Brain (organoid and tissue), 16 donors: ENCODE measurements at places on chromosomes 1 and 21. TPM values are rescaled to one million over a fixed set of nuclear protein-coding genes. Genes with fewer than 3 reads are reported as not detected.

Gene CLCA2
- polyA plus RNA-seq = 0.17 TPM

- no peak for DNase-seq
These were observed 40.6 kb downstream of the OPTC start for GRCh38 chr1:203534526-203534925.

DNA sequence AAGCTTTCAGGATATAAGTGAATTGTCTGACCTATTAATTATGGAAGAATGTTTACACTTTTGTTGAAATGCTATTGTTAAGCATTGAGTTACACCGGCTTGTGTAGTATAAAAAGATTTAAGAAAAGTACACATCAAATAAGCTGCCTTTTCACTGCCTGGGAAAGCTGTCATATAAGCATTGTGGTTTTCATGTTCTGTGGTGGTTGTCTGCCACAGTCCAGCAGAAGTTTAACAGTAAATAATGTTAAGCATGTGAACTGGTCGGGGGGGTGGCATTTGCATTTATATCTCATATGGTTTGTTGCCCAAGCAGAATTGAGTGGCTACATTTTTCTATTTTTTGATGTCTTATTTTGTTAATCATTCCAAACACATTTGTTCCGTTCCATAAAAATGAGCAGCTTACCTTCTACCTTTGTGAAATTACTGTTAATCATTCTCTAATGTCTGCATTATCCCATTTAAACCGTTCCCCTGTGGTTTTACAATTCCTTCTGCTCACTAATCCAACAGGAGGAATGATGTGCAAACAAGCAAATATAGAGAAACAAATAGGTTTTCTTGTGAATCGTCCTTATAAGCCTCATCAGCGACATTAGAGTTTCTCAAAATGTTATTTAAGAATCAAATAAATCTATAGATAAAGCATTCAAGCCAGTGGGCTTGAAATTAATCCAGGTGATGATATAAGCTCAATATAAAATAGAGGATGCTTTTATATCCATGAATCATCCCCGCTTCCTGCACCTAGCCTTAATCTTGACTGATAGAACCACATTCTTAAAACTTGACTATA is 160.8 kb upstream of the SAMSN1 start:
- no peak for DNase-seq

Gene LIN28A
- not detected for polyA plus RNA-seq

Gene MCOLN3
- 3.2 TPM for polyA plus RNA-seq

- DNase-seq = no peak
These were observed at the start of gene FMOD for GRCh38 chr1:203351037-203351625. FMOD (minus strand) TSS chr1:203351122; CDS start chr1:203348270, 2,852 bp downstream.

Gene NGF
- polyA plus RNA-seq = 1.4 TPM

Gene GPR3
- polyA plus RNA-seq = 2.7 TPM

- peak; percentile 7 for DNase-seq
These were observed 31.3 kb downstream of the CBR1 start for GRCh38 chr21:36100971-36101641.

GRCh38 chr1:243946946-243947345 is 96.9 kb upstream of the AKT3 start:
- DNase-seq = no peak

- DNase-seq = no peak
These were observed 136.8 kb upstream of the F3 start for GRCh38 chr1:94678202-94678848.

DNA sequence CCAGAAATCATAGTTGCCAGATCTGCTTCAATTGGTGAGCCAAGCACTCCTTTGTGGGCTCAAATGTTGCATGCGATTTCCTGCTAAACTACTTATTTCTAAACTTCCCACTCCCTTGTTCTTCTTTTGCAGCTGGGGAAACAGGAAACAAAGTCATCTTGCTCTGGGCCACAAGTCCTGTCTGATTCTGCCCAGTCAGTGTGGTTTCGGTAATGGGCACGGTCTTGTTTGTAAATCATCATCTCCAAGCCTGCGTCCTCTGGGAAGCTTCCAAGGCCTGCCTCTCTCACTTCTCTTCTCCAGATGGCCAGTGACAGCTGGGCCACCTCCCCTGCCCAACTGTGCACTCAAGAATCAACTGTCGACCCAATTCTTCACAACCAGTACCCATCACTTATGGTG is 4.4 kb downstream of the S100A8 start:
- DNase-seq = no peak

GRCh38 chr1:101030881-101031280 is 5.3 kb upstream of the DPH5 start:
- no peak for DNase-seq

DNA sequence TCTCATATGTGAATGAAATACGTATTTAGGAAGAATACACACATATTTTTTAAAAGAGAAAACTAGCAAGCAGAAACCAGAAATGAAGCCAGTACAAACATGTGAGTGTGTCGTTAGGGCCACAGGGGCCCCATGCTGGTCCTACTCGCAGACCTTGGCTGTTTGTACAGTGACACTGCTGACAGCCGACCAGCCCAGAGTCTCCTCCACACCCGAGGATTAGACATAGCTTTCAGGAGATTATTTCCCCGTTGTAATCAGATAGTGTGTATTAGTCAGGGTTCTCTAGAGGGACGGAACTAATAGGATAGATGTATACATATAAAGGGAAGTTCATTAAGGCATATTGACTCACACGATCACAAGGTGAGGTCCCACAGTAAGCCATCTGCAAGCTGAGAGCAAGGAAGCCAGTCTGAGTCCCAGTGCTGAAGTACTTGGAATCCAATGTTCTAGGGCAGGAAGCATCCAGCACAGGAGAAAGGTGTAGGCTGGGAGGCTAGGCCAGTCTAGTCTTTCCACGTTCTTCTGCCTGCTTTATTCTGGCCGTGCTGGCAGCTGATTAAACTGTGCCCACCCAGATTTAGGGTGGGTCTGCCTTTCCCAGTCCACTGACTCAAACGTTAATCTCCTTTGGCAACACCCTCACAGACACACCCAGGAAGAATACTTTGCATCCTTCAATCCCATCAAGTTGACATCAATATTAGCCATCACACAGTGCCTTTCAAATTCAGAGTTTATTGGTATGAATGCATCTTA is 51.2 kb downstream of the DIP2A start:
- no peak for DNase-seq

Gene SH2D1B
- polyA plus RNA-seq = 0.12 TPM

Gene TCP10L
- 6.8 TPM for polyA plus RNA-seq

Gene CHI3L2
- 5.9 TPM for polyA plus RNA-seq

Gene APOBEC4
- not detected for polyA plus RNA-seq

Gene OLIG2
- polyA plus RNA-seq = 33.3 TPM

DNA sequence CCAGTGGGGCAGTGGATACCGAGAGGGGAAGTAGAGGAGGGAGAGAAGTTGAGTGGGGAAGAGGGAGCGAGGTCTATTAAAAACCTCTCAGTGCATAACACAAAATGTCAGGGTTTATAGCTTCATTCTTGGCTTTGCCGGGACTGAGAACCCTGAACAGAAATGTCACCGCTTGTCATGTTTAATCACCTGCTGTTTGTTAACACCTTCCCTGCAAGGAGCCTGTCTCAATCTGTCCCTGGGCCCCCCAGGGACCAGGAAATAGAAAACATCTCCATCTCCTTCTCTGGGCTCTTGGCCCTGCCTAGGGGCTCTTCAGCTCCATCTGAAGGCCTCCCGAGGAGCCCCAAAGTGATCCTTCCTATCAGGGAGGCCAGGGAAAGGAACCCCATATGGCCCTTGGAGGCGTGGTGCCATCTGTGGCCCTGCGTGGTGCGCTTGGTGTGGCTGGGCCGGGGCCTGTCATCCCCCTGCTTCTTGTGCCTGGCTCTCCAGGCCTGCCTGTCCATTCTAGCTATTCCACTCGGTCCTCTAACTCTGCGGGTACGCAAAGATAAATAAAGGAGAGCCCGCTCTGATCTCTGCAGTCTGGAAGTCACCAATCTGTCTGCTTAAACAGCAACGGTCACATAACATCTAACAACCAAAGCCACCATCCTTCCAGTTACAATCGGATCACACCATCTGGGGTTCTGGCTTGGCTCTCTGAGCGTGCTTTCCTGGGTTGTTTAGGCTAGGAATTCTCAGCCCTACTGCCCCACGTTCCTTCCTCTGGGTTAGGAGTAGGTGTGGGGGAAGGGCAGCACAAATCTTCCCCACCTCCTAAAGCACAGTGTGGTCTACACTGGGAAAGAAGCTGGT is 113.8 kb downstream of the CASZ1 start:
- DNase-seq = peak; percentile 34

Gene S100A7
- not detected for polyA plus RNA-seq
